ENCODE measurements at places on chromosomes 13 and 19.

DNA sequence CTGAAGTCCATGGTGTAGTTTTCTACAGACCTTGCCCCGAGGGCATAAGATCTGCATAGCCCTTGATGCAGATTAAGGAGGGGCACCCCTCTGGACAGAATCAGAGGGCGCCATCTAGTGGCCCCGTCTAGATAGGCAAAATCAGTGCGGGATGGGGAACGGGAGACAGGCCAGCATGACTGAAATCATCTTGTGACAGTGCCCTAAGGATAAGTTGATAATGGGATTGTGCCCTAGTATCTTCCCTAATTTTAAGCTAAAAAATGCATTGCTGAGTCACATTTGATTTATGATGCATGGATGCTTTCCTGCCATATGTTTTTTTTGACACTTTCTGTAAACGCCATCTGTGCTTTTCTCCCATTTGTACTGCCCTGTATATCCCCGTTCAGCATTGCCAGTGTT, 19.0 kb upstream of the GPI start:
- DNase-seq, result no peak

GRCh38 chr19:49149652-49150105, 5.5 kb downstream of the HRC start:
- DNase-seq, result peak; percentile 72

DNA sequence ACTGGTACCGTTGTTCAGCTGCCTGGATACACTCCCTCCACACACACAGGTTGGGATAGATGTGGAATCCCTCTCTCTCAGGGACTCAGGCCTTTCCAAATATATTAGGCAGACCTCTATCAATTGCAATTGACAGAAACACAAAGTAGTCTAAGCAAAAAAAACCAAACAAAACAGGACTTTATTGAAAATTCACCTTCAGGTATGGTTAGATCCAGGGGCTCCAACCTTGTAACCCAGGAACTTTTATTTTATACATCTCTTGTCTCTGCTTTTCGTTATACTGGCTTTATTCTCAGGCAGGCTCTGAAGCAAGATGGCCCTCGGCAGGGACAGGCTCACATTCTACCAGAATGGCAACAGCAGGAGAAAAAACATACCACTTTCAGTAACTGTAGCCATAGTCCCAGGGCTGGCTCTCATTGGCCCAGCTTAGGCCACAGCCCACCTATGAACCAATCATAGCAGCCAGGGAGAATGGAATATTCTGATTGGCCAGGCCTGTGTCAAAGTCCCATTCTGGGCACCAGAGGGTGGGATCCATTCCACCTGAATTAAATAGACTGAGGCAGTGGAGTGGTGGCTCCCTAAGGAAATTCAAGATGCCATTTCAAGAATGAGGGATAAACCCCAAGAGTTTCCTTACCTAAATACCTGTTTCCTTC, 13.1 kb upstream of the CEACAM19 start:
- DNase-seq, result no peak

DNA sequence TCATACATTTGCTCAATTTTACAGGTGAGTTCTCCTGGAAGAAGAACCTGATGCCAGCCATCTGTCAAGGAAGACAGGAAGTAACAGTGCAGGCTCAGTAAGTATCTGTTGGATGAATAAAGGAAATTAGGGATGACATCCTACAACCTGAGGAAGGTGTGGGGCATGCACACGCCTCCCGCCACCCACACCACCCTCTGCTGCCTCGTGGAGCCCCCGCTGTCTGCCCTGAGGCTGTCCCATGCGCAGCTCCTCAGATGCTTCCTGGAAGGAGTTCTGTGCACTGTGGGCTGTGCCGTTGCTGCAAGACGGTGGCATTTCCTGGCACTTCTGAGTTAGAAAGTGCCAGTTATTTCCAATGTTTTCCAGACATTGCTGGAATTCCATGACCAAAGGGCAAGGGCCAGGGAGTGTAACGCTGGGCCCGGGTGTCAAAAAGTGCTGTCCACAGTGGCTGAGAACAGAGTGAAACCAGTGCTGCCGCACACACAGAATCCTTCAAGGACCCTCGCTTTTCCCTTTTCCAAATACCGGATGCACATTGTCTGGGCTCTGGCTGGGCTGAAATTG, 4.2 kb upstream of the TEX29 start:
- no peak for DNase-seq

GRCh38 chr13:99033814-99034213, 56.0 kb upstream of the DOCK9 start:
- no peak for DNase-seq

- DNase-seq, result no peak
These were observed 76.2 kb downstream of the FOXO1 start for GRCh38 chr13:40590112-40590862.

- no peak for DNase-seq
These were observed 2.2 kb downstream of the TSC22D1 start for GRCh38 chr13:44573790-44574465.

- no peak for DNase-seq
These were observed 10.6 kb downstream of the FZR1 start for GRCh38 chr19:3516675-3517207.

- no peak for DNase-seq
These were observed 7.4 kb downstream of the BRD4 start for GRCh38 chr19:15324791-15325519.

- DNase-seq, result no peak
These were observed 19.5 kb downstream of the WDFY2 start for GRCh38 chr13:51603716-51604115.

DNA sequence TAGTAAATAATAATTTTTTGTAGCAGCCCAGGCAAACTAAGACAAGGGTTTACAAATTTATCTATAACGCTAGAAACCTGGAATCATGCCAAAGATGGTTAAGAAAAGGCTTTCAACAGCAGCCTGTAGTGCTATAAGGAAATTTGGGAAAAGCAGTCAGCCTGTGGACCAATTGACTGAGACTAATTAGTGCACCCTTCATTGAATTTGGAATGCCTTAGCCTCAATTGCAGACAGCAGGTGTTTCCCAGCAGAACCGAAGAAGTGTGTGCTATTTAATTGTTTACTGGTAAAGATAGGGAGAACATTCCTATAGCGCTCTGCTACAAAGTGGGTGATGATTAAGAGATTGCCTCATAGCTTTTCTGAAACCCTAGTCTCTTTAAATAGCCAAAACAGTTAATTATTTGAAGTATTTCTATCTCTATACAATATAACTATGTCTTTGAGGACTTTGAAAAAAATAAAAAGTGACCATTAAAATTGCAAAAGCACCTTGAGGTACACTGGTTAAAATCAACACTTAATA, 1884.3 kb upstream of the PCDH20 start:
- no peak for DNase-seq

GRCh38 chr19:55443824-55444480, 852 bp upstream of the SHISA7 start:
- no peak for DNase-seq

DNA sequence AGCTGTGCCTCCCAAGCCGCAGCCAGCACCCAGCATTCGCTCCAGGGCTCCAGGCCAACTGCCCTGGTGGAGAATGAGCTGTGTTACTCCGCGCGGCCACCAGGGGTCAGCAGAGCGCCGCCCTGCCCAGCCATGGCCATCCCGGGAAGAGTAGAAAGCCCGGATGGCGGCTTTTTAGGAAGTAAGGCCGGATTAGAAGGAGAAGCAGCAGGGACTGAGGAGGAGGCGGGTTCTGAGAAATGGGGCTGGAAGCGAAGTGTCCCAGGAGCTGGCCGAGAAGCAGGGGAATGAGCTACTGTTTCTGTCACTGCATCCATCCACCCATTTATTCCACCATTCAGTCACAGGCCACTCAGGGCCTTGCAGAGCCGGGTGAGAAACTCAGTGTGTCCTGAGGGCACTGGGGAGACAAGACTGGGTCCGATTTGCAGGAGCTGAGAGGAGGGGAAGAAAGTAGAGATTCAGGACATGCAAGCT, 6.6 kb upstream of the NPAS1 start:
- peak; percentile 94 for DNase-seq

DNA sequence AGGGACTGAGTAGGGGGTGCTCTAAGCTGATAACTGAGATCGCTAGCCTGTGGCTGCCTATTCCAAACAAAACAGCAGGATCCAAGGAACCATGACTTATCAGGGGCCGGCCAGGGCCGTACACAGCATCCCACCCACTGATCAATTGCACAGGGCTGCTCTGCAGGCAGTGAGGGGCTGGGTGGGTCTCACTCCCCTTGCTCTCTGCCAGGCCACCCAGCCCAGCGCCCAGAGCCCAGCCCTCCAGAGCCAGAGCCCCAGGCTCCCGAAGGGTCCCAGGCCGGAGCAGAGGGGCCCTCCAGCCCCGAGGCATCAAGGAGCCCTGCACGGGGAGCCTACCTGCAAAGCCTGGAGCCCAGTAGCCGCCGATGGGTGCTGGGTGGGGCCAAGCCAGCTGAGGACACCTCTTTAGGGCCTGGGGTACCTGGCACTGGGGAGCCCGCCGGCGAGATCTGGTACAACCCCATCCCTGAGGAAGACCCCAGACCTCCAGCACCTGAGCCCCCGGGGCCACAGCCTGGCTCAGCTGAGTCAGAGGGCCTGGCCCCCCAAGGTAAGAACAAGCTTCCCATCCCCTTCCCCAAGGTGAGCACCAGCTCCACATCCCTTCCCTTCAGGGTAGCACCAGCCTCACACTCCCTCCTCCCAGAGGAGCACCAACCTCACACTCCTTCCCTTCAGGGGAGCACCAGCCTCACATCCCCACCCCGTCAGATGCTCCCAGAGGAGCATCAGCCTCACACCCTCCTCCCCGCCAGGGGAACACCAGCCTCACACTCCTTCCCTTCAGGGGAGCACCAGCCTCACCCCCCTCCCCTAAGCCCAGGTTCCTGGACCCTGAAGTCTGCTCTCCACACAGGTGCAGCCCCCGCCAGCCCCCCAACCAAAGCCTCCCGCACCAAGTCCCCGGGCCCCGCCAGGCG, 1.9 kb downstream of the SYDE1 start:
- no peak for DNase-seq

GRCh38 chr13:80131204-80131603, 209.7 kb downstream of the SPRY2 start:
- DNase-seq, result peak; percentile 88

DNA sequence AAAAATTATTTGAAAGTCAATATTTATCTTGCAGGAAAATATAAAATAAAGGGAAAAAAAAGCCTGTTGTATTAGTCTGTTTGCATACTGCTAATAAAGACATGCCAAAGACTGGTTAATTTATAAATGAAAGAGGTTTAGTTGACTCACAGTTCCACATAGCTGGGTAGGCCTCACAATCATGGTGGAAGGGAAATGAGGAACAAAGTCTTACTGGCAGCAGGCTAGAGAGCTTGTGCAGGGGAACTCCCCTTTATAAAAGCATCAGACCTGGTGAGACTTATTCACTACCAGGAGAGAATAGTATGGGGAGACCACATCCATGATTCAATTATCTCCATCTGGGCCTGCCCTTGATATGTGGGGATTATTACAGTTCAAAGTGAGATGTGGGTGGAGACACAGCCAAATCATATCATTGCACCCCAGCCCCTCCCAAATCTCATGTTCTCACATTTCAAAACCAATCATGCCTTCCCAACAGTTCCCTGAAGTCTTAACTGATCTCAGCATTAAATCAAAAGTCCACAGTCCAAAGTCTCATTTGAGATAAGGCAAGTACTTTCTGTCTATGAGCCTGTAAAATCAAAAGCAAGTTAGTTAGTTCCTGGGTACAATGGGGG, 1416.5 kb upstream of the SPRY2 start:
- DNase-seq, result no peak

DNA sequence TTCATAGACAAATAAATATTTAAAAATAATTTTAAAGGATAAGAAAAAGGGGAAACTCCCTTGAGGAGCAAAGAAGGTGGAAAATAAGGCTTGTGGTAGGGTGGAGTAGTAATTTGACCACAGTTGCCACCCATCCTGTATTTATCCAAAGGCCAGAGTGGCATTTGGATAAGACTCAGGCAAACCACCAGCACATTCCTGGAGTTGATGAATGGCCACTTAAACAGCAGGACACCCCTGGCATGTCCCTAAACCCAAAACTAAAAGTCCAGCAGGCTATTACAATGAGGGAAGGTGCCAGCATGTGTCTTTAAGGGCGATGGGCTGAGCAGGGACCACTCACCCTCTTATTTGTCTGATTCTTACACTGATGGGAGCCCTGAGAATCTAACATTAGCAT, 9.8 kb upstream of the FRY start:
- DNase-seq, result no peak

GRCh38 chr13:112575675-112576074, 12.3 kb downstream of the TUBGCP3 start:
- no peak for DNase-seq

DNA sequence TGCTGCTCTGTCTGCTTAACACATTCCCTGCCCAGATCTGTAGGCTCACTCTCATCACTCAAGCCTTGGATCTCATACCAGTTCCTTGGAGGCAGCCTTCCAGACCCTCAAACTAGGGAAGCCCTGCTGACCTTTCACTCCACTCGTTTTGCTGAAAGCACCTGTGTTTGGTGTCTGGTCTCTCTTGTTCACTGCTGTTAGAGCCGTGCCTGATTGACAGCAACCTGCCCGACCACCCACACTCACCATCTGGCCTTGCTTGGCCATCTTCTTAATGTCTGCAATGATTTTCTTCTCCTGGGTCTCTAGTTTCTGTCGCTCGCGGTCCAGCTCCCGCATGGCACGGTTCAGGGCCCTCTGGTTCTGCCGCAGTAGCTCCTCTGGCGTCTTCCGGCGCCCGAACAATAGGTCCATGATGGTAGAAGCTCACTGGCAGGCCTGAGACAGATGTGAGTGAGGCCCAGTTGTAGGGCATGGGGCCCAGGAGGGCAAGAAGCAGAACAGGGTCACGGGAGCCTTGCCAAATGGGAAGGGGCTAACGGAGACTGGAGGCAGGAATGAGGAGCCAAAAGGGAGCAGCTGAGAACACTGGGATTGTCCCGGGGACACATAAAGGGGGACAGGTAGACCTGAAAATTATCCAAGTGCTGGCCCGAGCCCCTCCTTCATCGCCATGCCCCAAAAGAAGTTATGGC, 959 bp downstream of the CHMP2A start:
- no peak for DNase-seq

GRCh38 chr19:7831452-7831851, 1.4 kb downstream of the EVI5L start:
- no peak for DNase-seq

- DNase-seq, result no peak
These were observed 104.7 kb downstream of the GGACT start for GRCh38 chr13:100483841-100484381.

GRCh38 chr13:79212064-79212619, 193.9 kb downstream of the RBM26 start:
- no peak for DNase-seq

DNA sequence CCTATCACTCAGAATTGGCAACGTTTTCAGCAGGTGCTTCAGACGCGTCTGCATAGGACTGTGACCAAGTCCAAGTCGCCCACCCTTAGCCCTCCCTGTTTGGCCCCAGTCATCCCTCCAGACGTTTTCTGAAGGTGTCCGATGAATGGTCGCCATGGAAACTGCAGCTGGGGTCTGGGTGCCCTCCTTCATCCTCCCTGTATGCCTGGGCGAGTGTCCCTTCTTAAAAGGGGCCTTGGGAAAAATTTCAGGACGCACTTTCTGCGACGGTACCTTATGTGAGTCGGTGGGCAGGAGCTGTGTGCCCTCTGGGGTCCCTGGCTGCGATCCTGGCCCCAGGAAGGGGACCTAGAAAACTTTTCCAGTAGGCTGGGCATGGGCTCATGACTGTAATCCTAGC, 25.1 kb downstream of the MAN2B1 start:
- DNase-seq, result no peak
